Thymus (tissue), 14 donors: ENCODE measurements at places on chromosomes 12 and 14. TPM values are rescaled to one million over a fixed set of nuclear protein-coding genes. Genes with fewer than 3 reads are reported as not detected.

DNA sequence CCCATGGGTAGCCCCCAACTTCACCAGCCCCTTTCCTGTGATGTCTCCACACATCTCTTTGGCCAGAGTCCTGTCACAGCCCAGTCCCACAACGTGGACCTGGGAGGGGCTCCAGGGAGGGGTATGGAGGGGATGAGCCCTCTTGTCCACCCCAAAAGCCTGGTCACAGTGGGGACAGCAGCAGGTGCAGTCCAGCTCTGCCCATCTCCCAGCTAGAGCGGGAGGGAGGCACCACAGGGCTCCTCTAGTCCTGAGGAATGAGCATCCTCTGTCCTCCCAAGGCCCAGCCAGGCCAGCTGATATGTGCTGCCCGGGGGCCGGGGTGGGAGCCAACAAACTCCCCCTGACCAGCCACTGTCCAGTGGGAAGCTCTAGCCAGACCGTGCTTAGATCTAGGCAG, 43.5 kb upstream of the EIF5 start:
- no peak overlapping the region for H3K4me3 ChIP-seq
- H3K27me3 ChIP-seq, result peaks cover 6% of the 10 kb centered on the region
- DNase-seq, result no peak
- no peaks in the 10 kb centered on the region for H3K36me3 ChIP-seq
- H3K4me1 ChIP-seq, result no peaks in the 10 kb centered on the region
- no peak overlapping the region for H3K27ac ChIP-seq

DNA sequence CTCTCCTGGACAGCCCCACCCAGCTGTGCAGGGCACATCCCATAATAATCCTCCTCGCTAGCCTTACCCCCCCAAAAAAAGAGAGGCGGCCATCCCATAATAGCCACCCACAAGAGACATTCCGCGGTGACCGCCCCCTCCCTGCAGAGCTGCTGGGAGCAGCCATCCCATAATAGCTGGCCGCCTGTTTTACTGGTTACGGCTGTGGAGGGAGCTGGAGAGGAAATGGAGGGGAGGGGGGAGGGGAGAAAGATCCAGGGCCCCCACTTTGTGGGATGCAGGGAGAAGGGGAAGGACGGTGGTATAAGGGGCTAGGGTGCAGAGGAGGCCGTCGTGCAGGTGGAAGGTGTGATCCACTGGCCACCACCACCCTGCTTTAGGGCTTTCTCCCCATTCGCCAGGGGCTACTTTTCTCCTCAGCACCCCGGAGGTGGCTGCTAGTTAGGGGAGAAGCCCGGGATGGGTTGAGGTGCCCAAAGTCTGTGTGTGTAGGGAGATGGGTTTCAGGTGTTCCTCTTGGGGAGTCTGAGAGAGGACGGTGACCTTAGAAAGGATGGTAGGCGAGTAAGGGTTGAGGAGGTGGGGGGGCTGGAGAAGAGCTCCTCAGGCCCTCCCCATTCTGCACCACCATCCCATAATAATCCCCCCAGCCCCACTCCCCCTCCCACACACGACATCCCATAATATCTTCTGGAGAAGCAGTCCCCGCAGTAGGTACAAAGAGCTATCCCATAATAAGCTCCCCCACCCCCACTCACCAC, 6.0 kb upstream of the CHD4 start:
- no peaks in the 10 kb centered on the region for H3K27me3 ChIP-seq
- no peak for DNase-seq

- no peaks in the 10 kb centered on the region for H3K4me1 ChIP-seq
- no peak overlapping the region for H3K4me3 ChIP-seq
- no peak for DNase-seq
Observed at GRCh38 chr14:65594153-65594881, 181.8 kb downstream of the FUT8 start.

Gene TMEM229B
- total RNA-seq, result 13.7 TPM

- no peak overlapping the region for H3K27ac ChIP-seq
- H3K27me3 ChIP-seq, result no peaks in the 10 kb centered on the region
- no peak for DNase-seq
- H3K4me1 ChIP-seq, result no peaks in the 10 kb centered on the region
Observed at GRCh38 chr12:114852976-114853529, 169.1 kb upstream of the TBX3 start.
